ENCODE measurements at places on chromosomes 6 and 20.

DNA sequence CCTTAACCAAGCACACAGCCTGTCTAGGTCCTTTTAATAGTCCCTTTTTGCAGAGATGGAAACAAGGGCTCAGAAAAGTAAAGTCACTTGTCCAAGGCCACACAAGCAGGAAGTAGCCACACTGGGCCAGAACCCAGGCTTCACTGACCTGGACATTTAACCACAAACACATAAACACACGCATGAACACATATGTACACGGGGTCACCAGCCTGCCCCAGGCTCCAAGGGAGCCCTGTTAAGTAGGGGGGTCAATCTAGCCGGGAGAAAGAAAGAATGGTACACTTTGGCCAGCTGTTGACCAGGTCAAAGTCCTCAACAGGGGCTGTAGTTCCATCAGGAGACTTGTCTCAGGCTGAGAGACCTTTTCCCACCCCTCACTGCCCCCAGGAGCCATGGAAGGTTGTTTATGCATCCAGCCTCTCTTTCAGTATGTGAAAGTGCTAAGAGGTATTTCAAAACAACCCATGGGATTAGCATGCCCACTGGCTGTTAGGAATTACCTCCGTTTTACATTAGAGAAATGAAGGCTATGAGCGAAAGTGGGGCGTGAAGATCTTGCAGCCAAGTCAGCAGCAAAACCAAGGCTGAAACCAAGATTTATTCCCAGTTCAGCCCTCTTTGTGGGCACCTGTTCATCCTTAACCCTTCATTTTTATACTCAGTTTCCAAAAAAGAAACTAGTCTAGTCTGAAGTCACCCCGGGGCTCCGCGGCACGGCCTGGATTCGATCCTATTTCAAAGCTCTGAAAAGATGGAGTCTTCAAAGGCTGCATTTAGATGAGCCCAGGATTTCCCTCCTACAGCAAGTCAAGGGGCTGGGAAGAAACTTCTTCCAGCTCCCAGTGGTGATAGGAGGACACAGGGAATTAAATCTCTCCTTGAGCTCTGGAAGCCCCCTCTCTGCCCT, 9.8 kb downstream of the SDC4 start:
- no peak for DNase-seq

DNA sequence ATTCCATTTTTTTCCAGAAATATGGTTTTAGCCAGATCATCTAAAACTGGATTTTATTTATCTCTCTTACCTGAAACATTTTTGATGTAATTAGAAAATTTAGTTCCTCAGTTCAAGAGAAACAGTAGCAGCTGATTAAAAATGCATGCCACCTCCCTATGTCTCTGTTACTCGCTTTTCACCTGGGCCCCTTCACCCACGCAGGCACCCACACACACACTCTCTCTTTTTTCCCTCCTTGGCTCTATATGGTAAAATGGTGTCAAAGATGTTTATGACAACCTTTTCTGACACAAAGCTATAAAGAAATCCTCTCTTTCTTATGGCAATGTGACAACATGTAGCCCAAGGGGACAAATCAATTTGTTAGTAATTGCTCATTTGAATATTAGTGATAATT, 5.8 kb upstream of the SGK1 start:
- DNase-seq: no peak

GRCh38 chr20:41072190-41072863, 43.7 kb downstream of the TOP1 start:
- DNase-seq: no peak

DNA sequence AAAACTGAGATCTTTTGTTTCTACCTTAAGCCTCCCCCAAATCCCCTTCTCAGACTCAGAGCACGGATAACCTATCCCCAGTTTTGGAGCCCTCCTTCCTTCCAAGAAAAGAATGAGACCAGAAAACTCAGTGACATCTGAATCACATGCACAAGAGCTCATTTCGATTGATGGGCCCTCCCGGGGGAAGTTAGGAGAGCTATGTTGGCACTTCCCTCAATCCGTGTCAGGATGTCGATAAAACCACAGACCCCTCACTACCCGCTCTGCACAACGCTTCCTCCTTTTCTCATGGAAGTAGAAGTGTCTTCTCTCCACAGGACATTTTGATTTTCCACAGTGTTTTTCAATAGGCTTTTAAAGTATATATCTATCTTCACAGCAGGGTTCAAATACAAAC, 332.4 kb downstream of the HACE1 start:
- no peak for DNase-seq

DNA sequence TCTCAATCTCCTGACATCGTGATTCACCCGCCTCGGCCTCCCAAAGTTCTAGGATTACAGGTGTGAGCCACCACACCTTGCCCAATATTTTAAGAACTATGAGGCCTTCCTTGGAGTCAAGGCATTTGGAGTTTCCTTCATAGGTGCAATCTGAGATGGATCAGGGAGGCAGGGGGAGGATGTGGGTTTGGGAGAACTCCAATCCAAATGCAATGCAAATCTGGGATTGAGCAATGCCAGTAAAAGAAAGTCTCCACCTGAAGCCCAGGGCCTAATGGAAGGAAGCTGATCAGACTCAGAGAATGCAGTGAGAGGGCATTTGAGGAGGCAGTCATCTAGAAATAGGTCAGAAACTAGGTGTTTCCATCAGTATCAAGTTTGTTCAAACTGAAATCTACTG, 21.2 kb downstream of the RSPH3 start:
- no peak for DNase-seq

DNA sequence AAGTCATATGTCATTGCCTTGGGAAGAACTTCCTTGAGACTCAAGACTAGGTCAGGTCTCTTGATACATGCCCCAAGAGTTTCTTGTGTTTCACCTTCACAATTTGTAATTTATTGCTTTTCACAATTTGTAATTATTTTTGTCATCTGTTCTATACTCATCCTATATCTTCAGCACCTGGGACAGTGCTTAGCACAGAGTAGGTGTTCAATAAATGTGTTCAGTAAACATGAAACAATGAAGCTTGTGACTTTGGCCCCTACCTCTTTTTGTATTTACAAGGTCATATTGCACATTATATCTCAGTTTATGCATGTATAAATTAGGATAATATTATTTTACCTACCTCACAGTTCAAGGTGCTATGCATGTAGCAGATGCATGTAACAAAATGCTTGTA, 21.5 kb upstream of the SRPK1 start:
- no peak for DNase-seq

GRCh38 chr20:40578961-40579360, 110.1 kb downstream of the MAFB start:
- no peak for DNase-seq

GRCh38 chr6:63798378-63798777, 162.8 kb downstream of the PHF3 start:
- DNase-seq: no peak

GRCh38 chr6:21354805-21355238, 238.7 kb upstream of the SOX4 start:
- no peak for DNase-seq

DNA sequence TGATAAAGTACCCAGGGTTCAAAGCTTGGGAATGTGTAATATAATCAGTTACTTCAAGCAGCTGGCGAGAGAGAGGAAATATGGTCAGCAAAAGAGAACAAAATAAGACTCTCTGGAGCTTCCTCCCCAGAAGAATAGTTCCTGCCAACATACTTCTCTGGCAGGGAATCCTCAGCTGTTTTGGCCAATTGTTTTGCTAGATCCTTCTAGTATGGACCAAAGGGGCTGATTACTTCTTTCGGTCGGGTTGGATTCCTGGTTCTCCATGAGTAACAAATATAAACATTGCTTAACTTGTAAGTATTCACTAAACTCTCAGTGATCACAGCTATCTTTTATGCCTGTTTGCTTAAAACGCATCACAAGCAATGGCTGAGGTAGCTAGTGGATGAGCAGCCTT, 31.4 kb upstream of the FBXO9 start:
- no peak for DNase-seq
